ENCODE measurements at places on chromosomes 16 and 17.

- no peak for DNase-seq
Measured at GRCh38 chr16:29900888-29901606, 759 bp downstream of the ASPHD1 start.

DNA sequence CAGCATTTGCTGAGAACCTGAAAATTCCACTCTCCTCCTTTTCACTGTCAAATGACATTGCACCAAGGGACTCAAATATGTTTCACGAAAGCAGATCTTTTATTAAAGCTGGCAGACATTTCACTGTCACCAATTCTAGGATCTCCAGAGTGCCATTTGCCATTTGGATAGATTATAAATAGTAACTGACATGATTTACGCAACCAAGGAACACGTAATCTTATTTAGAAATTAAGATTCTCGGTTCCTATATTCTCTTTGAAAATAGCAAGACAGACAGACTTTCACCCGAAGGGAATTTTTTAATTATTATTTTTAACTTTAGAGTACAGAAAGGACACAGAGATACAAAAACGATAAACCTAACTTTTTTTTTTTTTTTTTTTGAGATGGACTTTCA, 49.6 kb downstream of the ANKFY1 start:
- no peak for DNase-seq

DNA sequence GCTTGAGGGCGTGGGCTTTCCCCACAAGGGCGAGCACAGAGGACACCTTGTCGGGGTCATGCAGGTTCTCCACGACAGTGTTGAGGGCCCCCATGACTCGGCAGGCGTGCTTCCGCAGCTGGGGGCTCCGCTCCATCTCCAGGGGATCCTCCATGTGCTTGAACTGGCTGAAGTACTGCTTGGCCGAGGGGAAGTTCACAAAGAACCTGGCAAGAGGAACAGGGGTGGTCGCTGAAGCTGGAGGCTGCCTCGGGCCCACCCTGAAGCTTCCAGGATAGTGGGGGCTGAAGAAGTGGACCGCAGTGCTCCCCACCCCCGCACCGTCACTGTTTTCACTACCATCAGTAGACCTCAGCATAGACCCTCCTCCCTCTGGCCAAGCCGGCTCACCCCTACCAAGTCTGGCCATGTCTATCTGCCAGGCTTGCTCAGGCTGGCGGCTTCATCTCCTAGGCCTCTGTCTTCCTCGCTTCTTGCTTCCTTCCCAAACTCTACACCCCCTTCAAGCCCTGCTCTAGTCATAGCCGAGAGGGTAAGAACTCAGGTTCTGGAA, 5.9 kb downstream of the CYGB start:
- DNase-seq = no peak

GRCh38 chr17:10201680-10202079, 3.3 kb upstream of the GAS7 start:
- DNase-seq = no peak

- no peak for DNase-seq
Measured at GRCh38 chr16:67388191-67388590, 5.1 kb downstream of the TPPP3 start.

- no peak for DNase-seq
Measured at GRCh38 chr17:5011928-5012327, 14.2 kb downstream of the KIF1C start.

DNA sequence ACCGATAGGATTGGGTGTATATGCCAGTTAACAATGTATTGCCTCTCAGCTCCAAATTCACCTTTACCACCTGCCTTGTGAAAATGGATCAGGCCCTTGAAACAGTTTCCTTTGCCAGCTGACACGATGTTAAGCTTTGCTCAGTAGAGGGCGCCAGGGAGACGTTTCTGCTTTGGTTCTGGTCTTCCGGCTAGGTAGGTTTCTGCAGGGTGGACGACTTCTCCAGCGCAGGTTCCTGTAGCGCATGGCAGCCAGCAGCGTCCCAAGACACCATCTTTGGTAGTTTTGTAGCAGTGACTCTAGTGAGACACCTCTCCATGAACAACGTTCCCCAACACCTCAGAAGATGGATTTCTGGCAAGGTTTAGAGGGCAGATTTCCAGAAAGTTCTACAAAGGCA, 24.0 kb downstream of the SYCE1L start:
- no peak for DNase-seq

DNA sequence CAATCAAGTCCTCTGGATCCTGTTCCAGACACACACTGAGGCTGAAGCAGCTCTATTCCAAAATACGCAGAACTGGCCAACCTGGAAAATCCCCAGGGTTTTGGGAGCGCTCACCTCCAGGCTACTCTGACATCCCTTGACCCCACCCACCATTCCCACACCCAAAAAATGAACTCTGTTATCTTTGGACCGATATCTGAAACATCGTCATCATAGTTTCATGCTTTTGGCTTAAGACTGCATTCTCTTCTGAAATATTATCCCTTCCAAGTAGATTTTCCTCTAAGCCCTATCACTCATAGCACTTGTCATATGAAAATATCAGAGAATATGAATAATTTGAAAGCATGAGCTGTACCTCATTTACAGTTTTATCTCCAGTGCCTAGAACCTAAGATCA, 34.7 kb downstream of the VAT1L start:
- DNase-seq = no peak

GRCh38 chr16:47480410-47480809, 19.3 kb downstream of the PHKB start:
- no peak for DNase-seq

DNA sequence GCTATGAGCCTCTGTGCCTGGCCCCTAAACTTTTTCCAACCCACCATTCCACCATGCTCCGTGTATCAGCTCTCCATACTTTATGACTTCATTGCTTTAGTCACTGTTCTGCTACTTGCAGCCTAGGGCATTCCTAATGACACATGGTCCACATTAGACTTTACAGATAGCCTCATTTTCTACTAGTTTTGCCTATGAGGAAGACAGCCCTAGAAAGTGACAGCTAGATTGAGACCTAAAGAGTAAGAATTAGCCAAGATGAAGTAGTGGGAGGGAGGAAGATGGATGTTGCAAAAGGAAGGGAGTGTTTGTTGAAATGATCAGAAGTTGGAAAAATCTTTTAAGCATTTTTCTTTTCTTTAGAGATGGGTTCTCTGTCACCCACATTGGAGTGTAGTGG, 11.0 kb downstream of the C16orf54 start:
- no peak for DNase-seq

GRCh38 chr16:7504844-7505243, 172.2 kb downstream of the RBFOX1 start:
- DNase-seq = no peak

DNA sequence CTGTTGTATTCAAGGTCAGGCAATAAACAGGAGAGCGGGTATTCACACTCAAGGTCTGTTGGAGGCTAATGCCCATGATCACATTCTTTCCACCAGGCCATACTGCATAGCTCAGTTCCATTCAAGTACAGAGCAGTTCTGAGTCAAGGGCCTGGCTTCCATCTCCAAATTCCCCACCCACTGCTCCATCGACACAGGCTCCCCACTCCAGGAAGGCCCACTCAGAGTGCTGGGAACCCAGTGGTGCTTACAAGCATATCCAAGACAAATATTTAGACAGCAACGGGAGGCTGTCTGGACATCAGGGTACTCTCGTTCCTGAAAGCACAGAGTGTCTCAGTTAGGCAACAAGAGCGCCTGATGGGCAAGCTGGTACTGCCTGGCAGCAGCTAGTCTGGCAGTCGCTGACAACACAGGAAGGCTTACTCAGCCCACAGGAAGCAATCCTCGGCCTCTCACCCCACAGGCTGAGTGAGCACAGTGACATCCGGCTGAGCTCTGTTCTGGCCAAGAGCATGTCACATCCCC, 40.9 kb downstream of the RFFL start:
- DNase-seq = peak; percentile 80

DNA sequence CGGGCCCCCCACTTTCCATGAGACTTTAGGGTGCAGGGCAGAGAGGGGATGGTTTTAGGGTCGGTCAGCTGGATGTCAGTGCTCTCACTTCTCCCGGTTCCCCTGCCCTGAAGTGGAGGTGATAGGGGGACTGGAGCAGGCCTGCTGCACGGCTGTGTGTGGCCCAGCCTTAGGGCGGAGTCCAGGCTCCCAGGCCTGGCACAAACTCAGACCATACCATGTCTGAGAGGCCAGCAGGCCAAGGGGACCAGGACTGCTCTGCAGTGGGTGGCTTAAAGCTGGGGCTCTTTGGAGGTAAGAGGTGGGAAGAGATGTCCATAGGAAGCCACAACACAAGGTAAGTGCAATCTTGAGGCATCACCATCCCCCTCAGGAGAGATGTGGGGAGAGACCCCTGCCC, 8.3 kb downstream of the TFAP4 start:
- no peak for DNase-seq

GRCh38 chr16:71352963-71353460, 5.5 kb upstream of the CALB2 start:
- no peak for DNase-seq

- DNase-seq = peak; percentile 62
Measured at GRCh38 chr16:1152651-1153259, at the start of gene CACNA1H. CACNA1H (plus strand) TSS chr16:1153106; CDS start chr16:1153738, 632 bp downstream.

GRCh38 chr16:83701494-83701893, 106.3 kb upstream of the HSBP1 start:
- DNase-seq = no peak

DNA sequence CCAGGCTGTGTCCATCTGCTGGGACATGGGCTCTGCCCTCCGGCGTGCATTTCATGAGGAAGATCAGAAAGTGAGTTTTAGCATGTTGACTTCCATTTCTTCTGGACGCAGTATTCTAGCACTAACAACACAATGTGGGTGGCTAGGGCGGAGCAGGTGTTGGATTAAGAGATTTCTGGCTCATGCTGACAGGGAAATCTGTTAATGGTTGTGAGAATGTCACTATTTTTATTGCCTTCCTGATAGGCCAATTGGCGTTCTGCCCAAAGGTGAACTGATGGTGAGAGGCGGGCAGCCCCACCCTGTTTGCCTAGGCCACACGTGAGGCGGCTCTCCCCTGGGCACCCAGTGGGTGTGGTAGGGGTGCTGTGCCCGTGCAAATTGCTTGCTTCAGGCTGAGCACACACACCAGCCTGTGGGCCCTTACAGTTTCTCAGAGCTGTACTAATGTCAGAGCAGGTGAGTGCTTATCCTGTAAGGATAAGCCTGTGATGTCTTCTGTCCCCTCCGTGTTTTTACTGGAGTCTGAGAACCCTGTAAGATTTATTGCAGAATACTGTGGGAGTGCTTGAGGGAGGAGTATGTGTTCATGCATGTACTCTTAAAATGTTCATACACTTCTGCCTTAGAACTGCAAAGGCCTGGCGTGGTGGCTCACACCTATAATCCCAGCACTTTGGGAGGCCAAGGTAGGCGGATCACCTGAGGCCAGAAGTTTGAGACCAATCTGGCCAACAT, 30.9 kb downstream of the PGS1 start:
- DNase-seq = no peak

GRCh38 chr17:49252148-49252695, 21.6 kb upstream of the PHOSPHO1 start:
- DNase-seq = peak; percentile 61

- no peak for DNase-seq
Measured at GRCh38 chr17:18919963-18920362, 32.0 kb upstream of the SLC5A10 start.

GRCh38 chr17:77349976-77350830, 209.4 kb downstream of the SEC14L1 start:
- DNase-seq = no peak

DNA sequence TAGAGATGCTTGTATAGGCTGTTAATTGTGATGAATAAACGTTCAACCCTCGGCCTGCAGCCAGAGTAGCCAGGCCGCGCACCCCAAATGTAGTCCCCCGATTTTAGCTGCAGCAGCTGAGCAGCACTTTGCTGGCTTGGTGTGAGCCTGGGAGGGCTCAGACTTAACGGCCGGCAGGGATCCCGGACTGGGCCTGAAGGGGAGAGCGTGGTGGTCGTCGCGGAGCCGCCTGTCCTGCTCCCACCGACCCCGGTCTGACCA, 11.9 kb downstream of the ZNF629 start:
- no peak for DNase-seq

DNA sequence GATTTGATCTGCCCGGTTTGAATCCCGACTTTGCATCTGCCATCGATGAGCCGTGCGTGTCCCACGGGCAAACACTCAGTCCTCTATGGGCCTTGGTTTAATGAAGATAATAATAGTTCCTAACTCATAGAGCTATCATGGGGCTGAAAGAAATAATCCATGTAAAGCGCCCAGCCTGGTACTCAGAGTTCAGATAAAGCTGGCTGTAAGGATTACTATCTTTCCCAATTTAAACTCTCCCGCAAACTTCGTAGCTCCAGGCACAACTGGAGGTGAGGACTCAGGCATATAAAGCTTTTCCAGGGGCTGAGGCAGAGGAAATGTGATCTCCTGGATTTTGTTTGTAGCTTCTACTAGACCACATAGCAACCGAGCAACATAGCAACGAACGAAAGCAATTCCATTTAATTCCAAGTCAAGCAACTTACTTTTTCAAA, 16.3 kb downstream of the ALOX15 start:
- no peak for DNase-seq

- DNase-seq = no peak
Measured at GRCh38 chr16:58119509-58119845, 9.7 kb downstream of the CFAP20 start.

DNA sequence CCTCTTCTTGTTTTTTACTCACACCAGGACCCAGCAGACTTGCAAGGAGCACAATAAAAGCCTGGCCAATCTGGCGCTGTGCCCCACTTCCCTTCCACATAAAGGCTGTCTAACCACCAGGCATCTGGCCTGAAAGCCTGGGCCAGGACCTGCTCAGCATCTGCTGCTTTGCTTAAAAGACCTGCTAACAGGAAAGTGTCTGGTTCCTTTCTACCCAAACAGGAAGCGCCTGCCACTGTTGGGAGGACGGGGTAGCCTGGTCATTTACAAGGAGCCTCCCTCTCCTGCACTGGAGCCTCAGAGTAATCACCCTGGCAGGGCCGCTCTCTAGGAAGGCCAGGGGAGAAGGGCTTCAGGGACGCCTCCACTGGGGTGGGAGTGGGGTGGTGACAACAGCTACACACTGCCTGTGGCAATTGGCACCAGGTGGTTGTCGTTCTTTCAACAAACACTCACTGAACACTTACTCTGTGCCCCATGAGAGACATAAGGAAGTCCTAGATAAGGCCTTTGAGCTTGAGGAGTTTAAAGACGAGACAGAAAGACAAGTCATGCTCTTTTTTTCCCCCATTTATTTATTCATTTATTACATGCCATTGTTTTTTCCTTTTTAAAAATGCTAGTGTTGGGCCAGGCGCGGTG, 6.3 kb upstream of the MMP28 start:
- no peak for DNase-seq

DNA sequence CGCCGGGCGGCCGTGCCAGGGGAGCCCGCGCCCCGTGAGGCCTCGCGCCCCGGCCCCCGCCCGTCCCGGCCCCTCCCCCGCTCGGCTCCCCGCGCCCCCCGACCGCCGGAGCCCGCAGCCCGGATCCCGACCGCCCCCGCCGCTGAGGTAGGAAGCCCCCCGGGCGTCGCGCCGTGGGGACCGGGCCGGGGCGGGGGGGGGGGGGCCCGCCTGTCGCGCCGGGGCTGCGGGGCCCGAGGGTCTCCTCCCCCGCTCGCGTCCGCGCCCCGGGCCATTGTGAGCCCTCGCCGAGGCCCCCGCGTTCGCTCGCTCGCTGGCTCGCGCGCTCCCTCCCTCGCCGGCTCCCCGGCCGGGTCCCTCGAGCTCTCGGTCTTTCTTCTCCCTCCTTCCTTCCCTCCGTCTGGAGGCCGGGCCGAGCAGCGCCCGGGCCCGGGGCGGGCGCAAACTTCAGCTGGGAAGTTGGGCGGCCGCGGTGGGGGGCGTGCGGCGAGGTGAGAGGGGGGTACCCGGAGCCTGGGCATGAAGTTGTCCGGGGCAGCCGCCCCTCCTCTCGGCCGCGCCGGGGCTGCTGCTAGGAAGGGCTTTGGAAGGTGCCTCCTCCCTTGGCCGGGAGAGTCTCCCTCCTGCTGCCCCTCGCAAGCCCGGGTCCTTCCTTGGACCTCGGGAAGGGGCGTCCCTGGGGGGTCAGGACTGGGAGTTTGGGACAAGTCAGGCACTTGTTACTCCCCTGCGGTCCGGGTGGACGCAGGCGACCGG, 419 bp downstream of the GLIS2 start:
- no peak for DNase-seq
